ENCODE measurements at places on chromosomes 6 and 20.

DNA sequence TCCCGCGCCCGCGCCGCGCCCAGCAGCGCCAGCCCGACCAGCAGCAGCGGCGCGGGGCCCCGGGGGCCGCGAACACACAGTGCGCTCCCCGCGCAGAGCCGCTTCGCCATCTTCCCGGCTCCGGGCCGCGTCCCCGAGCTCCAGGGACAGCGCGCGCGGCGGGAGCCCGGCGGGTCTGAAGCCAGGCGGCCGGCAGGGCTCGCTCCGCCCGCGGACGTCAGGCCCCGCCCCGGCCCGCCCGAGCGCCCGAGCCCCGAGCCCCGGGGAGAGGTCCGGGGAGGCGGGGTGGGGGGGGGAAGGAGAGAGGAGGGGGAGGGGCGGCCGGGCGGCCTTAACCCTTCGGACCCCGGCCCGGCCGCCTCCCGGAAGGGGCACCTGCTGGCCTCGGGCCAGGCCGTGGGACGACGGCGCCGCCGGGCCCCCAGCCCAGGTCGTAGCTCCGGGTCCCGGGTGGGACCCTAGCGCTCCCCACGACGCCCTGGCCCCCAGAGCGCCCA is at the start of gene LAMA5:
Gene LAMA5, minus strand, starts transcription at position 177 of the 497 bp plus-strand sequence. Its CDS starts 67 bp downstream, at position 110.
- no peak for DNase-seq

DNA sequence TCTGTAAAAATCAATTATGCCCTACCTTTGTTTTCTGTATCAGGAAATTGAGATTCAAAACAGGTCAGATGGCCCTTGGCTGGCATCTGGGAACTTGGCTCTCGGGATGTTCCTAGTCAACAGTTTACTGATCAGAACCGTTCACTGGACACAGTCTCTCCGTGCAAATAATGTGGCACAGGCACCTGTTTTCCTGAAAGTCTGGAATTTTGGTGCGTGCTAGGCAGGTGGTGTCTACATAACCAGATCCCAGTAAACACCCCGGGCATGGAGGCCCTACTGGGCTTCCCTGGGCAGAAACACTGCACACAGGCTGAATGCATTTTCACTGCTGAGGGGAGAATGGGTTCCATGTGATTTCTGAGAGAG is 7.5 kb downstream of the SNHG17 start:
- DNase-seq = no peak

DNA sequence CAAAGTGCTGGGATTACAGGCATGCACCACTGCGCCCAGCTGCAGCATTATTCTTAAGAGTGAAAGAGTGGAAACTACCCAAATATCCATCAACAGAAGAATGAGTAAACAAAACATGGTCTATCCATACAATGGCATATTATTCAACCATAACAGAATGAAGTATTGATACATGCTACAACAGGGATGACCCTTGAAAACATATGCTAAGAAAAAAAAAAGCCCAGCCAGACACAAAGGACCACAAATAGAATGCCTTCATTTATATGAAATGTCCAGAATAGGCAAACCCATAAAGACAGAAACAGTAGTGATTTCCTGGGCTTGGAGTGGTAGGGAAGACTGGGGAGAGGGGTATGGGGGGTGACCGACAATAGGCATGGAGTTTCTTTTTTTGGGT is 7.1 kb downstream of the TUBB2B start:
- DNase-seq = no peak

- DNase-seq = no peak
Observed at GRCh38 chr6:13425270-13425873, 62.0 kb downstream of the GFOD1 start.

DNA sequence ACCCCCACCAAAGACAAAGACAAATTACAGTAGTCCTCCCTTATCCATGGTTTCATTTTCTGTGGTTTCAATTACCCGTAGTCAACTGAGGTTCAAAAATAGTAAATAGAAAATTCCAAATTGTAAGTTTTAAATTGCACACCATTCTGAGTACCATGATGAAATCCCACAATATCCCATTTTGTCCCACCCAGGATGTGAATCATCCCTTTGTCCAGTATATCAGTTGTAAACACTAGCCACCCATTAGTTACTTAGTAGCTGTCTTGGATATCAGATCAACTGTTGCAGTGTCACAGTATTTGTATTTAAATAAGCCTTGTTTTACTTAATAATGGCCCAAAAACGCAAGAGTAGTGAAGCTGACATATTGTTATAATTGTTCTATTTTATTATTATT is 364.0 kb upstream of the ARID1B start:
- no peak for DNase-seq

GRCh38 chr6:3232017-3232945 is 4.8 kb upstream of the TUBB2B start:
- no peak for DNase-seq

GRCh38 chr6:62328607-62329006 is 42.6 kb upstream of the KHDRBS2 start:
- no peak for DNase-seq

DNA sequence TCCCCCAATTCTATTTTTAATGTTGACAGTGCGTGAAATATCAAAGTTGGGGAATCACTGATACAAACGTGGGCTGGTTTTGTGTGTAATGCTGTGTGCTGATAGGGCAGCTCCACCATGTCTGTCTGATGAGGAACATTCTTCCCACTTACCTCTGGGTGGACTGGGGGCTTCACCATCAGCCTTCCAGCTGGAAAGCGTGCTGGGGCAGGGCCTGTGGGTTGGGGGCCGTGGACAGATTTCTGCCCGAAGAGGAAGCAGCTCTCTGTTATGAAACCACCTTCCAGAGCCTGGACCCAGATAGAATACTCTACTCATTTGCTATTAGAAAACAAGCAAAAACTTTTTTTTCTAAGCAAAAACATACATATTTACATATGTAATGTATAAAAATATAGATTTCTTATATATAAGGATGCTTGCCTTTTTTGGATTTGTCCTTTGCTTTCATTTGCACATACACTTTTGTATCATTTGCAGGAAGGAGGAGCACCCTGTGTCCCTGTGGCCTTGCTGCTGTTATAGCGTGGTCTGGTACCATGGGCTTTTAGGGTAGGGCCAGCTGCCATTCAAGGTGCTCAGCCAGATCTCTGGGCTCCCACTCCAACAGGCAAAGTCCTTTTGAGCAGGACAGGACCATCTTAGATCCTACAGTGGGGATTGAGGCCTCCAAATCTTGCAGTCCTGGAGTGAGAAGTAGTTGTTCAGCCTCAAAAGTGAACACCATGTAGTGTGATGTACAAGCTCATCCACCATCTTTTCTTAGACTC is 48.1 kb downstream of the DUSP22 start:
- no peak for DNase-seq

DNA sequence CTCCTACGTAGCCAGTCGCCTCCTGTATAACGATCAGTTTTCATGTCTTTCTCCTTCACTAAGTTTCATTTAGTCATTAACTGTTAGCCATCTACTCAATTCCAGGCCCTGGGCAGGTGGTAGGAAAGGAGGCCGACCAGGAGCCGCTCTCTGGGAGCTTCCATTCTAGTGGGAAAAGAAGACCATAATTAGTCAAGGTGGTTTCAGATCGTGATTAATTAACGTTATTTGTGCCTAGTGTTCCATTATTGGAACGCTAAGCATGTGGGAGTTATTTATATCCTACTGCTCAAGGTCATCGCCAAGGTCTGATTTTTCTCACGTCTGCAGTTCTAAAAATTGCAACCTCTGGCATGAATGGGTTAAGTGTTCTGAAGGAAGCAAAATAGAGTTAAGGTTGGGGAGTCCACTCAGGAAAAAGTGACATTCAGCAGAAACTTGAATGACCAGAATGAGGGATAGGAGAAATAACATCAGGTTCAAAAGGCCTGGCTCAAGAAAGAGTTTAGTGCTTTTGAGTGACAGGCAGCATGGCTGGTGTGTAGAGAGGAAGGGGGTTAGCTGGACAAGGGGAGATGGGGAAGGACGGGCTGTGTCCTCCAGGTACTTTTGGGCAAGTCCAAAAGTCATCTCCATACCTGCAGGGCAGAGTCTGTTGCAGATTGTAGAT is 812 bp downstream of the SLC9A8 start:
- DNase-seq = no peak

GRCh38 chr20:4885877-4886276 is 115.4 kb downstream of the SLC23A2 start:
- no peak for DNase-seq

DNA sequence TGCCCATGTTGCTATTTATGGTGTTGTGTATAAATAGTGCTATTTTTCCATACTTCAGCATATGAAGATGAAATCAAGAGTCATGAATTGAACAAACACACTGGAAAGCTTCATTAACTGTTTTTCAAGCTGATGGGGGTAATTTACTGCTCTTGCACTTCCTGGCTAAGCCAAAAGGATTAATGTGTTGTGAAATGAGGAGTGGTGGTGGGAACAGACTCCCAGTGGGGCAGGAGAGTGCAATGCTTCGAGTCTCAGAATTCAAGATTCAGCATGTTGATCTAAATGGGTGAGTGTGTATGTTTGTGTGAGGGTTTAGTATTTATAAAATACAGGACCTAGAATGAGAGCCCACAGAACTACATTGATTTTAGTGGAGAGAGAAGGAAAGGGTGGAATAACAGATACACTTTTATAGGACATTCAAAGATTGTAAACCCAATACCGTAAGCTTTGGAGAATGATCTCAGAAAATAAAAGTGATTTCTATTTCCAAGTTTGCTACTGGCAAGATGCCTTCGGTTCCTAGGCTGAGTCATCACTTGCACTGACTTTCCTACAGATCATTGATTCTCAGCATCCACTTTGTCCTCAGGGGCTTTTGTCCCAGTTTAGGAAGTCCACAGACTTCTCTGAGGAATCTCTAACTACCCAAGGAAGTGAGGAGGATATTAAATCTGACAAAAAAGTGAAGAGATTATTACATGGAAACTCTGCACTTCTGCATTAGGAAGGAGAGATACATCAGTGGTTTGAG is 303.6 kb downstream of the TRDN start:
- DNase-seq = no peak

DNA sequence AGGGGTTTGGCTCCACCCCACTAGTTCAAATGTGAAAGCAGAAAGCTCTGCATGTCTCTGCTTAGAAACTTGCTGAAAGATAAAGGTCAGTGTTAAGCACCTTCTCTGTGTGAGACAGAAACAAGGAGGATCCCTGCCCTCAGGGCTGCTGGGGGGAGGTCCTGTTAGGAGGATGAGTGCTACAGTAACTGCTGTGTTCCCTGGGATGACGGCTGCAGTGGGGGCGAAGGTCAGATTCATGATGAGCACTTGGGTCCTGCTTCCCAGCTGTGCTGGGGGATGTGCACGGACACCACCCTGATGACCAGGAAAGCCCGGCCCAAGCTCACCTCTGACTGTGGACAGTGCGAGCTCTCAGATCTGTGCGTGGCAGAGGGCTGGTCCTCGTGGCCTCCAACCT is 252.6 kb downstream of the DLL1 start:
- DNase-seq = no peak

DNA sequence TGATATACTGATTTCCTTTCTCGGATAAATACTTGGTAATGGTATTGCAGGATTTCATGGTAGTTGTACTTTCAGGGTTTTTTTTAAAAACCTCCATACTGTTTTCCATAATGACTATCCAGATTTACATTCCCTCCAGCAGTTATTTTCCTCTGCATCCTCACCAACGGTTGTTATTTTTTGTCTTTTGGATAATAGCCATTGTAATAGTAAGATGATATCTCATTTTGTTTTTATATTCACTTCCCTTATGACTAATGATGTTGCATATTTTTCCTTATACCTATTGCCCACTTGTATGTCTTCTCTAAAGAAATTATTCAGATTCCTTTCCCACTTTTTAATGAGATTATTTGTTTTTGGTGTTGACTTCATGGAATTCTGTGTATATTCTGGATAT is 231.0 kb downstream of the MEI4 start:
- DNase-seq = no peak

- DNase-seq = peak; percentile 32
Observed at GRCh38 chr20:32672982-32673851, 524 bp downstream of the C20orf203 start.

DNA sequence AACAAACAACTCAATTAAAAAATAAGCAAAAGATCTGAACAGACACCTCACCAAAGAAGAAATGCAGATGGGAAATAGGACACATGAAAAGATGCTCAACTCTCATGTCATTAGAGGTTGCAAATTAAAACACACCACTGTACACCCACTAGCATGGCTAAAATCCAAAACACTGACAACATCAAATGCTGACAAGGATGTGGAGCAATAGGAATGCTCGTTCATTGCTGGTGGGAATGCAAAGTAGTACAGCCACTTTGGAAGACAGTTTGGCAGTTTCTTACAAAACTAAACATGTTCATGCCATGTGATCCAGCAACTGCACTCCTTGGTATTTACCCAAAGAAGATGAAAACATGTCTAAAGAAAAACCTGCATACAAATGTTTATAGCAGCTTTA is 47.2 kb downstream of the CDK19 start:
- no peak for DNase-seq

GRCh38 chr6:1590580-1590979 is 19.1 kb upstream of the FOXC1 start:
- no peak for DNase-seq

DNA sequence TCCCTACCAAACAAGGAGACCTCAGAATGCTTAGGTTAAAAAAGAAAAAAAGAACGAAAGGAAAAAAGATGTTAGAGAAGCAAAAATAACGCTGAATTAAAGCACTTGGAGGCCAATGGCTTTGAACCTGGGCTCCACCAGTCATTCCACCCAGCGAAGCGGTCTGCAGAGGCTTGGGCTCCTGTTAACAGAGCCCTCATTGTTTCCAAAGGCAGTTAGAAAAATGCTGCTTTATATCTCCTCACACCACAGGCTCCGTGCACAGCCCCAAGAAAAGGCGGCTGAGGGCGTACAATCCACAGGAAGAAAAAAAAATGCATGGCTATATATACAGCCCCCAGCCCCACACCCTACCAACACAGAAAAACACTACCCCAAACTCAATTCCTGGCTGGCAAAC is 255.9 kb downstream of the FOXC1 start:
- no peak for DNase-seq

GRCh38 chr6:75755704-75756103 is 6.7 kb downstream of the MYO6 start:
- DNase-seq = no peak

- no peak for DNase-seq
Observed at GRCh38 chr6:159013229-159013628, 13.2 kb upstream of the RSPH3 start.

DNA sequence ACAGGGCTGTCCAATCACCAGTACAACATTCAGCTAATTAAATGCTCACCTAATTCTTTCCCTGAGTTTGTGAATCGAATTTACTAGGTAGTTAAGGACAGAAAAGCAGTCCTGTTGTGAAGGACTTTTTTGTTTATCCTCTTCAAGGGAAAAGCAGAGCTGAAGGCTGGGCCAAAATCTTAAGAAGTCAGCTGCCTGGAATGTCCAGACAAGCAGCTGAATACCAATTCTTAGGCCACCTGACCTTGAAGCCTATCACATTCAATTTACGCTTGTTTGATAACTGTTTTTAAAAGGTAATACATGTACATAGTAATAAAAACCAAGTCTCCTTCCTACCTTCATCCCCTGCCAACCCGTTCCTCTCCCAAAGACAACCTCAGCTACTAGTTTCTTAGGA is 56.4 kb downstream of the UQCC1 start:
- DNase-seq = no peak

Data from activated CD4-positive, alpha-beta memory T cell treated with anti-CD3 and anti-CD28 coated beads, Interleukin-2, amount 10 ng/mL, durations not matched to agents 7 days and 5 days (primary cell).